A549 treated with dexamethasone at 1 μM for 4 hours (cell line): ENCODE measurements at places on chromosomes 4 and X. TPM values are rescaled to one million over a fixed set of nuclear protein-coding genes. Genes with fewer than 3 reads are reported as not detected.

The ADAM29 gene
- not detected in 5 replicates for total RNA-seq

The EREG gene
- total RNA-seq: 8.0 to 11.6 TPM (median 9.8 TPM) in 5 replicates

The SETD7 gene
- 38.3 to 52.4 TPM (median 44.3 TPM) in 5 replicates for total RNA-seq

The CITED1 gene
- 1.5 to 2.0 TPM (median 1.7 TPM) in 5 replicates for total RNA-seq

The CCDC120 gene
- 1.8 to 4.0 TPM (median 3.5 TPM) in 5 replicates for total RNA-seq

The CSN1S1 gene
- total RNA-seq: not detected in 5 replicates

The EMCN gene
- total RNA-seq: not detected in 5 replicates

The PAK3 gene
- 0.02 to 0.16 TPM (median 0.04 TPM) in 4 of 5 replicates, not detected in the other for total RNA-seq
